ENCODE measurements at places on chromosomes 2 and 18. TPM values are rescaled to one million over a fixed set of nuclear protein-coding genes. Genes with fewer than 3 reads are reported as not detected.

The ALPI gene
- not detected for polyA plus RNA-seq

The SLC4A5 gene
- 3.9 TPM for polyA plus RNA-seq

The SYT4 gene
- 125 TPM for polyA plus RNA-seq

The CD226 gene
- polyA plus RNA-seq = 1.3 TPM

The SS18 gene
- 57.4 TPM for polyA plus RNA-seq

The OR6B2 gene
- polyA plus RNA-seq = not detected

The MITD1 gene
- 31.2 TPM for polyA plus RNA-seq

The PKDCC gene
- polyA plus RNA-seq = 97.5 TPM

The NDUFS1 gene
- polyA plus RNA-seq = 76.7 TPM

The BBS5 gene
- polyA plus RNA-seq = 18.0 TPM

The CNGA3 gene
- 7.5 TPM for polyA plus RNA-seq

The TEX44 gene
- not detected for polyA plus RNA-seq

The DCDC2C gene
- polyA plus RNA-seq = 1.6 TPM

The TMEM37 gene
- 1.6 TPM for polyA plus RNA-seq

The CYP26B1 gene
- polyA plus RNA-seq = 3.6 TPM

The ATP8B1 gene
- polyA plus RNA-seq = 1.7 TPM

The ZNF407 gene
- 8.4 TPM for polyA plus RNA-seq

The ACTR1B gene
- 72.5 TPM for polyA plus RNA-seq
